ENCODE measurements at places on chromosomes 12 and 14.

DNA sequence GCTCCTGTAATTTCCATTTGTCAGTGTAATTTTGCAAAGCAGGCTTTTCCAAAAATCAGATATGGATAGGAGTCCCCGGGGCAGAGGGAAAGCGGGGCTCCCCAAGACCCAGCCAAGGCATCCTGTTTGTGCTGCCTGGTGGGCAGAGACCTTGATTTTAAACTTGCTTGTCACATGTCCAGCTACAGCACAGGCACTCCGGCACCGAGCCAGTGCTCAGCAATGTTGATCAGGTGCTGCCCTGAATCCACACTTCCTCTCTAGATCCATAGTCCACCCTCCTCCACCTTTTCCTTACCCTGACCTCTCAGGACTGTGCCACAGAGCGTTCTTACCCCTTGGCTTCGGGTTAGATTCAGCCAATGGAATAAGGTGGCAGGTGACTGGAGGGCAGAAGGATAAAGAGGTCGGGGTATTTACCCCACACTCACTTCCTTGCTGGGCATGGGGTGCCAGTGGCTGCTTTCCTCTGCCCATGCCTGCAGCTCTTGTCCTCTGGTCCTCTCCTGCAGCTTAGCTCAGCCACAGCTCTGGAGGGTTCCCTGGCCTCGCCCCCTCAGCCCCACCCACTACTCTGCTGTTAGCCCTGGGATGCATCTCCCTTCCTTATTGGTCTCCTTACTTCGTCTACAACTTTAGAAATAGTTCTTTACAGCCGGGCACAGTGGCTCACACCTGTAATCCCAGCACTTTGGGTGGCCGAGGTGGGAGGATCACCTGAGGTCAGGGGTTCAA lies 80.1 kb downstream of the IRF2BPL start:
- no peak for DNase-seq

DNA sequence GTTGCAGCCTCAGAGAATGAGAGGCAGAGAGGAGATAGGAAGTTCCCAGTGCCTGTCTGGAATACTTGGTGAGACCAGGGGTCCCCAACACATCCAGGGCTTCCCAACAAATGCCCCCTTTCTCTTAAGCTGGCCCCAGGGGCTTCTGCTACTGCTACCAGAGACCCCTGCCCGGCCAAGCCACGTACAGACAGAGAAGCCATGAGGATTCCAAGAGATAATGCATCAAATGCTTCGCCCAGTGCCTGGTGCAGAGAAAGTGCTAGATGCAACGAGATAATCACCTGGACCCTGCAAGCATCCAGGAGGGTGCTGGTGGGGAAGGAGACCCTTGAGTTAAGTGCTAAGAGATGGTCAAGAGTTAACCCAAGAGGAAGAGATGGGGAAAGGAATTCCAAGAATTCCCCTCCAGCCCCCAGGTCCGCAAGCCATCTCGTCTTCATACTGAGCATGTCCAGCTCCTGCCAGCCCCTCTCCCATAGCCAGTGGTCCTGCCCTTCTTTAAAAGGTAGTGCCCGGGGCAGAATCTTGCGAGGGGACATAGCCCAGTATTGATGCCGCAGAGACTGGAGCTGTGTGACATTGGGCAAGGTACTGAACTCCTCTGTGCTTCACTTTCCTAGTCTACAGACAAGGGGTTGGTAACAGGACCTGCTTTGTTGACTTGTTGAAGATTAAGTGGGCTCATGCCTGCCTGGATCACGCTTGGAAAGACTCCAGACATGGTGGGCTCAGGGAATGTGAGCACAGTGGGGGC lies 103.3 kb downstream of the CALM1 start:
- DNase-seq, result no peak

- DNase-seq, result no peak
Measured at GRCh38 chr12:91382081-91382543, 199.5 kb upstream of the DCN start.

DNA sequence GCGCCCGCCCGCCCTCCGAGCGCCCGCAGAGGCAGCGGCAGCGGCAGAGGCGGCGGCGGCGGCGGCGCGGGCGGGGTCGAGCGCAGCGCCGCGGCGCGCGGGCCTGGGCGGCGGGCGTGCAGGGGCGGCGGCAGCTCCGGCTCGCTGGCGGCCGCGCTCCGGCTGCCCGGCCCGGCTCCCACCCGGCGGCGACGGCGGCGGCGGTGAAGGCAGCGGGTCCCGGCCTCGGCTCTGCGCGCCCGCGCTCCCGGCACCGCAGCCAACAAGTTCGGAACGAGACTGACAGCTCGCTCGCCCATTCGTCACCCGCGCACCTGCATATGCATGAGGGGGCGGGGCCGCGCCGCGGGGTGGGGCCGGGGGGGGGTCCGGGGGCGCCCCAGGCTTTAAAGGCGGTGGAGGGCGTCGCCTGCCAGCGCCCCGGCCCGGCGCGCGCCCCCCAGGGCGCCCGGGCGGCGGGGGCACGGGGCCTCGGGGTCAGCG lies at the start of gene JAG2:
TSS of gene JAG2 (minus strand) at position 281 of the 483 bp plus-strand sequence. CDS start 356 bp downstream, outside the sequence.
- DNase-seq, result peak; percentile 39

GRCh38 chr14:70663707-70664179 lies 22.0 kb downstream of the TTC9 start:
- DNase-seq, result no peak

GRCh38 chr12:116766746-116767145 lies 28.6 kb downstream of the RNFT2 start:
- no peak for DNase-seq

DNA sequence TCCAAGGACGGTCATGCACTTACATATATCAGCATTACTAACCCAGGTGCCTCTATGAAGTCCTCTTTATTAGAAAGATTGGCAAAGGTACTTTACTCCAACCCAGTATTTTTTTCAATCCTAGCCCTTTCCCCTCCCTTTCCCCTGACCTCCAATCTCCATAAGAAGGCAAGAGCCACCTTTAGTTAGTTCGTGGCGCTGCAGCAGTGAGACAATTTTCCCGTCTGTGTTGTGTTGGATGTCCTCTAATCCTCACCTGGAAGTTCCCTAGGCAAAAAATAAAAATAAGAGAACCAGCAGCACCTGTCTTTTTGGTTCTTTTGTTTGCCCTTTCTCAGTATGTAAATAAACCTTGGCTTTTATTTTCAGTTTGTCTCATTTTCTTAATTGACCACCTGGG lies 439.6 kb upstream of the LRFN5 start:
- DNase-seq, result no peak

DNA sequence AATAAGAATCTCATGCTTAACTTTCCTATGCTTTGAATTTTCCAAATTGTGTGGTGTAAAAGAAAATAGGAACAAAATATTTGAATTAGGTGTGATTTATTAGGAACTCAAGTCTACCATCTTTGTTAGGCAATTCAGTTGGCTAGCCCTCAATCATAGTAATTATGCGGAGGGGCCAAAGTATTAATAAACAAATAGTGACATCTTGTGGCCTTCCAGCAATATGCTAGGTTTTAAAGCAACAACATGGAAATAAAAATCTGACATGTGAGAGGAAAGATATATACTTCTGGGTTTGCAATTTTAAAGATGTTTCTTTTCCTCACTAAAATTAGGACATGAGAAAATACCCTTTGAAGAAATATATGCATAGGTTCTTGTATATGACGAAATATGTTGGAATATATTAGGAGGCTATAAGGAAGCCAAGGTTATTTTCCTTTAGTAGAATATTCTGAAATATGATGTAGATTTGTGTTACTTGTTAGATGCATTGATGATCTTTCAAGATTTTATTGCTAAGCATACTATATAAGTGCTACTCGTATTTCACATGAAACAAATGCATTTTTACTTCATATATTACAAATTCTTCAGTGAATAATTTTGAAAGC lies 200.4 kb downstream of the PTPRO start:
- DNase-seq, result peak; percentile 66

DNA sequence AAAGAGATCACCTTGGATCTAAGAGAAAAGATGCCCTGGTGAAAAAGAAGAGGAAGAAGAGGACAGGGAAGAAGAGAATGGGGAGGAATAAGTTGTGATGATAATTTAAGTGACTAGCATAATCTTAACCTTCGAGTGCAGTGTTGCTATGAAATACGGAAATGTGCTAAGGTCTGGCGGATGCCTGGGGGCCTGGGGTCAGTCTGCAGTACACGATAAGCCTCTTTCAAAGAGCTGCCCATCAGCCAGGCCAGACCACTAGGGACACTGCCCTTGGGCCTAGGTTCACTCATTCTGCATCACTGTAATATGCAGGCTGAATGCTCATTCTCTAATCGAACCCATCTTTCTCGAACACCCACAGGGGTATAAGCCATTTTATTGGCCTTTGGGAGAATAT lies 83.4 kb downstream of the PLEKHG3 start:
- no peak for DNase-seq

DNA sequence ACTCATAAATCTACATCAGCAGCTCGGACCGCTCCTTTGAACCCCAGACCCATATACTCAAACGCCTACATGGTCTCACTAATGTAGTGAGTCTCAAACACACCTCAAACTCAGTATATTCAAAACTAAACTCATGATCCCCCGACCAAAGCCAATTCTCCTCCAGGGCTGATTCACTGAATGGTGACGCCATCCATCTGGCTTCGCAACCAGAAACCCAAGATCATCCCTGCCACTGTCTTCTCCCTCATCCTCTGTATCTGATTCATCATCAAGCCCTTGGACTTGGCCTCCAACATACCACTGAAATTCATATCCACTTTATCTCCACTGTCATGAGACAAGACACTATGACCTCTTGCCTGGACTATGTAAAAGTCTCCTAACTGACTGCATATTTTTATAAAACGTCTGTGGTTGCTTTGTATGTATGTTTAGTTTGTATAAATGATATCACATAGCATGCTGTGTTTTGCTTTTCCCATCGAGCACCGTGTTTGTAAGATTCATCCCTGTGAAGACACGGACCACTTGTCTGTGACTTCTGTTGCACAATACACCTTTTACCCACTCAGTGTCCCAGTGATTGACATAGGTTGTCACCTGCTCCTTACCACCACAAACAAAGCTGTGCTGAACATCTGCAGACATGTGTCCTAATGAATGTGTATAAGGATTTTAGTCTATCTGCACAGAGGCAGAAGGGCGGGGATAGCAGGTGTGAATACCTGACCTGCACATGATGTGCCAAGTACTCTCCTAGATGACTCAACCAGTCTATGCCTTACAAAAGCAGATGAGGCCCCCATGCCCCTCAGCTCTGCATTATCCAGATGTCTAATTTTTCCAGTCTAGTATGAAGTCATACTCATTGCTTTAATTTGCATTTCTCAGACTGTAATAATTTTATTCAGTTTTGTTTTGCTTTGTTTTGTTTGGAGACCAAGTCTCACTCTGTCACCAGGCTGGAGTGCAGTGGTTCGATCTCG lies 76.9 kb downstream of the VWF start:
- DNase-seq, result no peak

DNA sequence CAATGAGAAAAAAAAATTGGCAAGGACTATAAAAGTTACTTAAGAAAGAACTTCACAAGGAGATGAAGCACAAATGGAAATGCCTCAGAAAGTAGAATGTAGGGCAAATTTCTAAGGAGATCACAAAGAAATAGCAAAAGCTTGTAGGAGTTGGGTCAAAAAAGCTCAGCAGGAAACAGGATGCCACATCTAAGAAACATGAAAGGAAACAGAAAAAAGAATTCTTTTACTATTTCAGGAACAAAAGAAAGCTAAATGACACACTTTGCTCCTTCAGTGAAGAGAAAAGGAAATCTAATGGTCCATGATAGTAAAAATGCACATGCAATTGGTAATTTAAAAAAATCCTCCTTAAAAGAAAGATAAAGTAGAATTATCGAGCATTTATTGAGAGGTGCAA lies 452.1 kb upstream of the GARIN6 start:
- no peak for DNase-seq

DNA sequence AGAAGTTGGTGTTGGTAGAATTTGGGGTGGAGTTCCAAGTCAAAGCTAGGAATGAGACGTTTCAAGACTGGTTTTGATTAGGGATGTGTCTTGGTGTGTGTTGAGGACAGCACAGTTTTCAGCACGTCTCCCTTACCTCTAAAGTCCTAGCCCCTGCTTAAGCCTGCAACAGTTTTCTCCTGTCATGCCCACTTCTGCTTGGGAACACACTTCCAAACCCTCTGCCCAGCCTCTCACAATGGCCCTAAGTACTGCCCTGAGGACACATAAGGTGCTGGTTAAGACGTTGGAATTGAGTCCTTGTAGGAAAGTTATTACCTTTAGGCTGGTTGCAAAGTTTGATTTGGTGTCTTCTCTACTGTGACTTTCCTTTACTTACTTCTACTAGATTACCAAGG lies 710 bp upstream of the BMAL2 start:
- DNase-seq, result no peak

- peak; percentile 94 for DNase-seq
Measured at GRCh38 chr12:751192-751998, 984 bp upstream of the WNK1 start.

GRCh38 chr12:12721814-12722434 lies 4.8 kb downstream of the CDKN1B start:
- DNase-seq, result peak; percentile 87

- no peak for DNase-seq
Measured at GRCh38 chr12:108751821-108752220, 20.5 kb upstream of the CORO1C start.

- no peak for DNase-seq
Measured at GRCh38 chr14:74945261-74945851, 10.0 kb downstream of the PGF start.

GRCh38 chr12:16946704-16947103 lies 340.7 kb upstream of the LMO3 start:
- no peak for DNase-seq

- peak; percentile 44 for DNase-seq
Measured at GRCh38 chr12:77814386-77814785, 16.3 kb upstream of the NAV3 start.

- DNase-seq, result no peak
Measured at GRCh38 chr12:113464852-113465719, 6.6 kb downstream of the LHX5 start.

- DNase-seq, result no peak
Measured at GRCh38 chr12:130710733-130711080, 5.4 kb downstream of the RIMBP2 start.
